Activated T-cell treated with anti-CD3 and anti-CD28 coated beads for 24 hours (primary cell): ENCODE measurements at places on chromosomes 6 and 20.

DNA sequence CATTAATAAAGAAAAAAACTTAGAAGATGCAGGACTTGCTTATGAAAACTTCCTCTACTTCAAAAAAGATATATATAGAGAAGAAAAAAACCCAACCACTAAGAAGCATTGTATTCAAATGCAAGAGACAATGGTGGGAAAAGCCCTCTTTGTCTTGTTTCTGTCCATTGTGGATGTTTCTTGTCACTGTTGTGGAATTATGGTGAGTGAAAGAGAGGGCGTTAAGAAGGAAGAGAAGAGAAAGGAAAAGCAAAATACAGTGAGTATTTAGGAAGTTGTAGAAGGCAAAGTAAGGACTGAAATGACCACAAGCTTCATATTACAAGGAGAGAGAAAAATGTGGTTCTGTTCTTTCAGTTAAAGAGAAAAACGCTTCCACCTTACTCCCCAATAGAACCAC, 14.1 kb upstream of the THBD start:
- no peak for DNase-seq

DNA sequence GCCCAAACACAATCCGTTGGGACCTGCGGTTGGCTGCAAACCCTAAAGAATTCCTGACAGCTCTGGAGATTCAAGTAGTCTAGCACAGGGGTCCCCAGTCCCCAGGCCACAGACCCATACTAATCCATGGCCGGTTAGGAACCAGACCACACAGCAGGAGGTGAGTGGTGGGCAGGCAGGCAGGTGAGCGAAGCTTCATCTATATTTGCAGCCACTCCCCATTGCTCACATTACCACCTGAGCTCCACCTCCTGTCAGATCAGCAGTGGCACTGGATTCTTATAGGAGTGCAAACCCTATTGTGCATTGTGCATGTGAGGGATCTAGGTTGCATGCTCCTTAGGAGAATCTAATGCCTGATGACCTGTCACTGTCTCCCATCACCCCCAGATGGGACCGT, 16.6 kb downstream of the TFEB start:
- no peak for DNase-seq

DNA sequence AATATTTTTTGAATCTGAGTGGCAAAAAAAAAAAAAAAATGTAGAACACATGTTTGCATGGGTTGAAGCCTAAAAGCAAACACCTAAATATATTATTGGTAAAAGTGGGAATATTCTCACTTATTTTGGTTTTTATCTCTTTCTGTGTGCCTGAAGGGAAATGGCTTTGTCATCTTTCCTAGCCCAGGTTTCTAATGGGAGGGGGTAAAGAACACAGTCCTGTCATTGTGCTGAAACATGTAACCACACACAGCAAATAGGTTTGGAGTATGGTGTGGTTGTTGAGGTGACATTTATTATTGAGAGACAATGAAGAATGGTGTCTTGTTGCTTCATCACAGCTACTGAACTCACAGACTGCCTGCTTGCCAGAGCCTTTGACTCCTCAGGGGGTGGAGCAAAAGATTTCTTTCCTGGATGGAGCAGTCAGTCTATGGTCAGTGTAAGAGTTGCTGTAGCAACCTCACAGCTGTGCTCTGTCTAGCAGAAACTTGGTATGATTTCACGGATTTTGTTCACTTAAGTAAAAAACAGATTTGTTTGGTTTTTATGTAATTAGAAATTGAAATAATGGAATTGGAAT, 70.2 kb downstream of the CEP57L1 start:
- DNase-seq = no peak

DNA sequence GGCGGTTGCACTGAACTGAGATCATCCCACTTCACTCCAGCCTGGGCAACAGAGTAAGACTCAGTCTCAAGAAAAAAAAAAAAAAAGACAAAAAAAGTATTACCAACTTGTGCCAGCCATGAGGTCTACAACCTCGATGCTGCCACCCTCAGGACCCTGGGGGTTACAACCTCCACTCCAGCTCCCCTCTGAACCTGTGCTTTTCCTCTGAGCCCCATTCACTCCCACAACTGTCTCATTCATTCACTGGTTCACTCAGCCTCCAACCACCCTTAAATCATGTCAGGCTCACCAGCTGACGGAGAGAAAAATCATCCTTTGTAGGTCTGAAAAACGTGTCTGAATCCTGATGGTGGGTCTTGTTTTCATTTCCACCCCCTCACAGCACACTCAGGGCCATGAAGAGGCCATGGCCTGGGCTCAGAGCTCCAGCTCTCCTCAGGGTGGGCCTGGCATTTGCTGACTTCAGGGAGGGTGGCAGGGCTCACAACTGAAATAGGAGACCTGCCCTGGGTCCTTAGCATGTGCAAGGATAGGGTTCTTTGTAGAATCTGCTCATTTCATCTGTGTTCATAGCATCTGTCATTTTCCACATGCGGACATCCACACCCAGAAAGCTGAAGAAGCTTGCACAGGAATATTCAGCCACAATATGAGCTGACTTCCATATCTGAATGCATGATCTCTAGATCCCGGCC, 1.9 kb upstream of the ULBP1 start:
- no peak for DNase-seq
